Tibial nerve (tissue), 4 donors: ENCODE measurements at places on chromosomes 5 and 9.

- no peak for DNase-seq
These were observed 56.8 kb downstream of the GLIS3 start for GRCh38 chr9:4243113-4243512.

- no peak for DNase-seq
These were observed 380.2 kb downstream of the CDH10 start for GRCh38 chr5:24264547-24264946.

DNA sequence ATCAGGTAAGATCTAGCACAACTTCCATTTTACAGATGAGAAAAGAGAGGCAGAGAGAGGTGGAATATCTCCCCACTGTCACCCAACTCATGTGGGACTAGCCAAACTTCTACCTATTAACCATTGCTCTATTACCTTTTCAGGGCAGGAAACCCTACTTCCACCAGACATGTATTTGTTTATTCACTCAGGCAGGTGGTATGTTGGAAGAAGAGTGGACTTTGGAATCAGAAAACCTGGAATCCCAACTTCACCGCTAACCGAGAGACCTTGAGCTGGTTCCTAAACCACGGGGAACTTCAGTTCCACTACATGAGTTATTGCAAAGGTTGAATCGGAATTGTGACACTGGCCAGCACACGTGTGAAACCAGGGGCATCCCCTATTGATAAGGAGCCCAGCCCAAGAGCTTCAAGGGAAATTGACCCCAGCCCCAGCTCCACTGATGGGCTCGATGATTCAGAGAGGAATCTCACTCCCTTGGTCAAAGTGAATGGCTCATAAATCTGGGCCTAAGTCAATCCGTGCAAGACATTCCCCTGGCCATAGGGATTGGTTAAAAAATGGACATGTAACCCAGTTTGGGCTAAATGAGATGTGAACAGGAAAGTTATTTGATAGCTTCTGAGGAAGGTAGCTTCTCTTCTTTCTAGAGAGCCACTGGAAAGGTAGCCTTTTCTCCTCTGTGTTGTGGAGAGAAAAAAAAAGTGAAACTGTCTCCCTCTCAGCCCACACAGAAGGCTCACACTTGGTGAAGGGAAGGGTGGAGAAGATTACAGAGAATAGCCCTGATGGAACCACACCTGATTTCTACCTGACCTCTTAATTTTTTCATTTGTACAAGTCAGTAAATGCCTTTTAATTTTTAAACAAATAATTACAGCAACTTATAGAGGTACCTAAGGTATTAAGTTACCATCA lies 5.5 kb upstream of the GLIS3 start:
- DNase-seq = no peak

GRCh38 chr9:33297432-33297831 lies 7.1 kb downstream of the NFX1 start:
- no peak for DNase-seq

DNA sequence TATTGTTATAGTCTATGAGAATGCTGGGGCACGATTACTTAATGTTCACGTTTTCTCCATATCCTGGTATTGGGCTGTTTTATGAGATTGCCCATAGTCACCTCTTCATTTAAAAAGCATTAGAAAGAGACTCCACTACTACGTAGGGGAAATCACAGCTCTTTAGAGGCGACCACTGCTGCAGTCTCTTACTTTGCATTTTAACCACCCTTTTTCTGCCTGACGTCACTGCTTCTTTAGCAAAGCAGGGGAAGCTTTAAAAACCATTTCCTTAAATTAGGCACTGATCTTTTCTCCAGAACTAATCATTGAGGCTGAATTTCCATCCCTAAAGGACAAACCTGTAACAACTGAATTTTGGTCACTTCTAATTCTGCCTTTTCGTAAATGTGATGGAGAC lies 38.9 kb downstream of the ZNF608 start:
- no peak for DNase-seq

DNA sequence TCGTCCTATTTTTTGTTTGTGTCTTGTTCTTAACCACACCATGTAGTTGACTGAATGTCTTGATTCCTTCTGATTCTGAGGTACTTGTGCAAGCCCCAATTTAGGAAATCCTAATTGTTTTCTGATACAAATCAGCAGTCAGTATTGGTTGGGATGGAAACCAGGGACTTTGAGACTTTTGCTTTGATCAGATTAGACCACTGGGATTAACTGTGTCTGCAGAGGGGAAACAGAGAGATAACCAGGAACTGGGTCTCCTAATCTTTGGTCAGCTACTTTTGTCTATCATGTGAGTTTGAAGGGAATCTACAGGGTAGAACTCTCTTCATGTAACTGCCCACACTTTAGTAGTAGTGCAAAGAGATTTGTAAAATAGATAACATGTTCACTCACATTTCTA lies 173.8 kb upstream of the POC5 start:
- no peak for DNase-seq

GRCh38 chr9:78932849-78933627 lies 636.1 kb downstream of the PSAT1 start:
- no peak for DNase-seq

GRCh38 chr5:111859533-111860270 lies 102.7 kb upstream of the NREP start:
- peak; percentile 7 for DNase-seq

GRCh38 chr5:35473589-35473988 lies 144.1 kb upstream of the SPEF2 start:
- no peak for DNase-seq

DNA sequence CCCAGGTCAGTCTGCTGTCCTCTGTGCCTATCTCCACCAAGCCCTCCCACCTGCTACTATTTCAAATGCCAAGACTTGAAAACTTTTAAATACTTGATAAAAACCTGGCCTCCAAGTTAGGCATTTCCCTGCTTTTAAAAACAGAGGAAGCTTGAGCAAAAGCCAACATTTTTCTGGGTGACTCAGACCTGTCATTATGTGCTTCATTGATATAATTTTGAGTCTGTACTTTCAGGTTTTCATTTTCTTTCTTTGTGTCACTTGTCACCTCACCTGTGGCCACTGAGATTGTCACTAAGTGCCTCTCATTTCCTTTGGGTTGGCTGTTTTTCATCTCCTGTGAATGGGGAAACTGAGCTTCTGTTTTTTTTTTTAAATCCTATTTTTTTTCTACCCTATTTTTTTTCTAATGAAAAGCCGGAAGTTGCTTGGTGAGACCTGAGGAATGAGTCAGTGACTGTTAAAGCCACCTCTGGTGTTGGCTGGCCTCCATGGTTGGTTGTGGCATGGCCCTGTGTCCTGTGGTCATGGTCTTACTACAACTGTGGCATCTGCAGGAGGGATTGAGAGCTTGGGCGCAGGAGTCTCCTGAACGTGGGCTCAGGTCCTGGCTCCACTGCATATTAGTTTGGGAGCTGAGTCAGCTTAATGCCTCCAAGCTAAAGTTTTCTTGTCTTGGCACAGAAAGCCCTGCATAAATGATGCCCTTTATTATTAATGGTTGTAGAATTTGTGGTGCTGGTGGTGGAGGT lies 56.7 kb downstream of the ARHGAP26 start:
- DNase-seq = no peak

GRCh38 chr5:147701468-147701867 lies 81.1 kb downstream of the JAKMIP2 start:
- DNase-seq = no peak

DNA sequence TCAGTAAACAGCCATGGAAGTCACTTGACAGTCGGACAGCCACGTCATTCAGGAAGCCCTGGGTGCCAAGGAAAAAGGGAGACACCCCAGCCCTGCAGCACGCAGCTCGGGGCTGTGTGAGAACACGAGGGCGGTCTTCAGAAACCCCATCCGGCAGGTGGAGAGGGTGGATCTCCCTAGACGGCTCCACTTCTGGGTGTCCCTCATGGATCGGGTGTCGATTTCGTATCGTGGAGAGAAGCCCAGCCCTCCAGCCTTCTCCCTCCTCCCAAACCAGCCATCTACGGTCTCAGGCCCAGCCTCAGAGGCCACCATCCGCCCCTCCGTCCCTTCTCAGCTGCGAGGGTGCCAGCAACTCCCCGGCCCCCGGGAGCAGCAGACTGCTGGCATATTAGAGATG lies 65.5 kb upstream of the BARHL1 start:
- DNase-seq = no peak

GRCh38 chr5:136087961-136088871 lies 44.4 kb upstream of the SMAD5 start:
- DNase-seq = no peak

- DNase-seq = peak; percentile 48
These were observed 660 bp downstream of the SCAMP1 start for GRCh38 chr5:78360924-78361630.

DNA sequence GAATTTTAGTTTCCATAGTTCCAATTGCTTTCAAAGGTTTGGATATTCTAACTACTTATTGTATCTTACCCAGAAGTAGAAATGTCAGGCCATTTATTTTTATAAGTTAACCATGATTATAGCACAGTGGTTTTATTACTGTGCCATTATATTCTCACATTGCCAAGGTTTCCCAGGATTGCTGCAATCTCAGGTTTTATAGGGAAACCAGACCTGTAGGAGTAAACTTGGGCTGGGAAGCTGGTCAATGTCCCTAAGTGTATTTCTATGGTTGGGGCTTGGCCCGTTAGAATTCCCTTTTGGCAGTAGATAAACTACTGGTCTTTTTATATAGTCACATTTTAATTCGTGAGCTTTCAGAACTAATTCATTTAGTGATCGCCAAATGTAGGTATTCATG lies 396.6 kb upstream of the KCNN2 start:
- no peak for DNase-seq

- DNase-seq = no peak
These were observed 151.6 kb downstream of the DENND1A start for GRCh38 chr9:123778232-123778902.

- DNase-seq = no peak
These were observed 5.8 kb upstream of the PCA3 start for GRCh38 chr9:76758476-76758875.

DNA sequence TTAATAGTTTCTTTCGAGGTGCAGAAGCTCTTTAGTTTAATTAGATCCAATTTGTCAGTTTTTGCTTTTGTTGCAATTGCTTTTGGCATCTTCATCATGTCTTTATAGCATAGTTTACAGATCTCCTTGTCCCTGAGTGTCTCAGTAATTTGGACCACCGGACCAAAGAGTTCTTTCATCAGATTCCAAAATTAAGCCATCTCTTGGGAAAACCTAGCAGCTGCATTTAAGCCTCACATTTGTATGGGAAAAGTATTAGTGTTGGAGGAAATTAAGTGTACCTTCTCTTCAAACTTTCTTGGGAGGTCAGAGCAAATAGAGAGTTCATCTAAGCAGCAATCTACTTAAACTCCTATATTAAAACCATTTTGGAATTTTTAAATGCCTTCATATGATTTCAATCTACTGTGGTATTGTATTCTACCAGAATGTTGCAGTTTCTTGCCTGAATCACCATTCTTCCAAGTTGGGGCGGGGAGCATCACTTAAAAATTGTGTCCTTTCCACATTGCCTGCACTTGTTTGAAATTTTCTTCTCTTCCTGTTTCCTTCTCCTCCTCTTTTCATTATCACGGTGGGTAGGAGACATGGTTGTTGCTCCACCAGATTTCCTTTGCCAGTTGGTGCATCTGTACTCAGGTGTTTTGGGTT lies 97.3 kb upstream of the DAB2 start:
- no peak for DNase-seq

DNA sequence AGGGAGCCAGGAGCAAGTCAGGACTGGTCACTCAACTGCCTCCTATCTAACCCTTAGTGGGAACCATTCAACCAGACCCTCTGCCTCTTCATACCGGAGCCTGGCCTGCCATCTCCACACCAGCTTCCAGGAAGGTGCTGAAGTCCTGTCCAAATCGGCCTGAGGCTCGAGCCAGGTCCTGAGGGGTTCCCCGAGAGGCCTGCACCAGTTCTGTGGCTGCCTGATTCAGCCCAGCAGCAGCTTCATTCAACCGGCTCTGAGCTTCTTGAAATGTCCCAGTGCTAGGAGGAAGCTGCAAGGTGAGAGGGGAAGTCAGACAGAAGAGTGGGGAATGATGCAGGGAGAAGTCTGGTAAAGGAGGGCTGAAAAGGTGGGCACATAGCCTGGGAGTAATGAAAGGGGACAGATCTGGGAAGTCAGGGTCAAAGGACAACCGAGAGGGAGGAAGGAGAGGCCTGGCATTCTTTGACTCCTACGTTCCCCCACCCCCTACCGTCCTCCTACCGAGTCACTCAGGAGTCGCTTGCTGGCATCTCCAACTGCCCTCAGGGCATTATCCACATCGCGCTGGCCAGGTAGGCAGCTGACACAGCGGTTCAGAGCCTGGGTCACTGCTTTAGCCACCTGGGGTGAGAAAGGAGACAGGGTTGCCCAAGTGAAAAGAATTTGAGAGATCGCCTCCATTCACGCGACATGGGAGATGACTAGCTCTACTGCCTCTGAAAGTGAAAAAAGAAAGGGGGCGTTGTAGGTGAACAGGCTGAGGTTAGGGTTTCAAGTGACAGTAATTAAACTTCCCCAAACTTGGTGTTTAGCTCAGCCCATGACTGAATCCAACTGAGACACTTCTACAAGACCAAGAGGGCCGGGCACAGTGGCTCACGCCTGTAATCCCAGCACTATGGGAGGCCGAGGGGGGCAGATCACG lies 20.2 kb downstream of the TLN1 start:
- DNase-seq = no peak

DNA sequence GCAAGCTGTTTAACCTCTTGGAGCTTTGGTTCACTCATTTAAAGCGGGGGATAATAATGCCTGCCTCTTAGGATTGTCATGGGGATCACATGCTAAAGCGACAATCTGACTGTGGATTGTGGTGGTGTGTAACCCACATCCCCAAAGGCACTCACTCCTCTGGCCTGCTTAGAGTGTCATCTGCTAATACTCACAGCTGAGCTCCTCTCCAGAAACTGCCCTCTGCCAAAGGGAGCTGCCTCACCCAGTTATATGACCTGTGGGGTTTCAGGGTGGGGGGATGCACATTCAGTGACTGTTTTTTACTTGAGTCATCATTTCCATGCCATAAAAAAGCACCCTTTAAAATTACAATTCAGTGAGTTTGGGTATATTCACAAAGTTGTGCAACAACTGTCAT lies 110.0 kb upstream of the SPOCK1 start:
- DNase-seq = no peak

- no peak for DNase-seq
These were observed 95.4 kb upstream of the DAB2 start for GRCh38 chr5:39520232-39520572.

GRCh38 chr5:43106290-43106638 lies 14.4 kb upstream of the ZNF131 start:
- no peak for DNase-seq

DNA sequence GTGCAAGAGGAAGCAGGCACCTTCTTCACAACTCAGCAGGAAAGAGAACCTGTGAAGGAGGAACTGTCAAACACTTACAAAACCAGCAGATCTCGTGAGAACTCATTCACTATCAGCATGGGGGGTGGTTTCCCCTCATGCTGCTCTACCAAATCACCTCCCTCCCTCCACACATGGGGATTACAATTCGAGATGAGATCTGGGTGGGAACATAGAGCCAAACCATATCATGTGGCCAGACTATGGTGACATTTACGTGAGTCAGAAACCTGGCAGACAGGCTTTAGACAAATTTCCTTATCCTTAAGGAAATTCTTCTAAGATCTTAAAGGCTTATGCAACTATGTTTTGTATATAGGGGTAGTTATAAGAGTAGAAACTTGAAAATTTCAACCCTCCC lies 8.7 kb upstream of the AOPEP start:
- DNase-seq = no peak

- no peak for DNase-seq
These were observed 131.3 kb upstream of the ARRDC3 start for GRCh38 chr5:91514400-91514799.
